ENCODE measurements at places on chromosomes 1 and 21.

- H3K4me1 ChIP-seq, result no peaks in the 10 kb centered on the region
- no peaks in the 10 kb centered on the region for H3K36me3 ChIP-seq
- H3K27ac ChIP-seq, result no peak overlapping the region
- DNase-seq, result no peak
Observed at GRCh38 chr21:27569831-27570230, 602.9 kb upstream of the ADAMTS5 start.

- H3K27me3 ChIP-seq, result no peaks in the 10 kb centered on the region
- H3K36me3 ChIP-seq, result peaks cover 3% of the 10 kb centered on the region
- peak overlapping the region; percentile 99 for H3K27ac ChIP-seq
- peak overlapping the region; percentile 95 for H3K4me3 ChIP-seq
- peaks cover 34% of the 10 kb centered on the region for H3K4me1 ChIP-seq
Observed at GRCh38 chr1:151346082-151346768, 827 bp downstream of the RFX5 start.

DNA sequence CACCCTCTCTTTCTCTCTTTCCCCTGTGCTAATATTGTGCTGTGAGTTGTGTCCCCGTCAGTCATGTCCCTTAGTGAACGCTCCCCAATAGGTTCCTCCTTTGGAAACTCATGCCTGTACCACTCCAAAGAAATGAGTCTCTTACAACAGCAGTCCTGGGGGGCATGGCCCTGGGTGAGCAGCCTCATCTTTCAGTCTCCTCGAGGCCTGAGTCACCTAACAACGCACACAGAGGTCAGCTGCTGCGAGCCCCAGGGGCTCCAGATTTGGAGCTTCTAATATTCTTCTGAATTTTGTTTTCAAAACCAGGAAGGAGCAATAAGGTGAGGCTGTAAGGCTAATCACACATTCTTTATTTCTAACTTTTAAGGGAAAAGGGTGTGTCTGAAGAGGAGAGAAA lies 30.5 kb upstream of the ZBTB8A start:
- H3K4me1 ChIP-seq, result no peaks in the 10 kb centered on the region
- no peak overlapping the region for H3K4me3 ChIP-seq
- no peak for DNase-seq
- H3K27me3 ChIP-seq, result peaks cover 6% of the 10 kb centered on the region
- no peak overlapping the region for H3K27ac ChIP-seq

- H3K4me3 ChIP-seq, result no peak overlapping the region
- DNase-seq, result no peak
- H3K27ac ChIP-seq, result no peak overlapping the region
- H3K27me3 ChIP-seq, result no peaks in the 10 kb centered on the region
Observed at GRCh38 chr1:194698908-194699318, 1512.5 kb upstream of the B3GALT2 start.

GRCh38 chr1:51861669-51862068 lies 16.9 kb downstream of the NRDC start:
- H3K4me1 ChIP-seq, result peaks cover 14% of the 10 kb centered on the region
- no peak overlapping the region for H3K27ac ChIP-seq

DNA sequence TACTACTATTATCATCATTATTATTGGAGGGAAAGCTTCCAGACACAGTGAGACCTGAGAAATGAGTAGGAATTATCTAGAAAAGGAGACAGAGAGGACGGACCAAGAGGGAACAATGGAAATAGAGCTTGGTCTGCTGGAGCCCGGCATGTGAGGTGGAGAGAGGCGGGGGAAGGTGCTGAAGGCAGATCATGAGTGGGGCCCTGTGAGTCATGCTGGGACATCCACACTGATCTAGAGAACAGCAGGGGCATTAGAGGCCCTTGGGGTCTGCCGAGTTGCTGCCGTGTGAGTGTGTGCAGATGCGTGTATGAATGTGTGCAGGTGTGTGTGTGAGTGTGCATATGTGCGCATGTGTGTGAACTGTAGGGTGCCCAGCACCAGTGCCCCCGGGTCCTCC lies 65.7 kb downstream of the TMCO4 start:
- H3K36me3 ChIP-seq, result peaks cover 3% of the 10 kb centered on the region
- no peaks in the 10 kb centered on the region for H3K4me1 ChIP-seq
- no peak overlapping the region for H3K4me3 ChIP-seq

DNA sequence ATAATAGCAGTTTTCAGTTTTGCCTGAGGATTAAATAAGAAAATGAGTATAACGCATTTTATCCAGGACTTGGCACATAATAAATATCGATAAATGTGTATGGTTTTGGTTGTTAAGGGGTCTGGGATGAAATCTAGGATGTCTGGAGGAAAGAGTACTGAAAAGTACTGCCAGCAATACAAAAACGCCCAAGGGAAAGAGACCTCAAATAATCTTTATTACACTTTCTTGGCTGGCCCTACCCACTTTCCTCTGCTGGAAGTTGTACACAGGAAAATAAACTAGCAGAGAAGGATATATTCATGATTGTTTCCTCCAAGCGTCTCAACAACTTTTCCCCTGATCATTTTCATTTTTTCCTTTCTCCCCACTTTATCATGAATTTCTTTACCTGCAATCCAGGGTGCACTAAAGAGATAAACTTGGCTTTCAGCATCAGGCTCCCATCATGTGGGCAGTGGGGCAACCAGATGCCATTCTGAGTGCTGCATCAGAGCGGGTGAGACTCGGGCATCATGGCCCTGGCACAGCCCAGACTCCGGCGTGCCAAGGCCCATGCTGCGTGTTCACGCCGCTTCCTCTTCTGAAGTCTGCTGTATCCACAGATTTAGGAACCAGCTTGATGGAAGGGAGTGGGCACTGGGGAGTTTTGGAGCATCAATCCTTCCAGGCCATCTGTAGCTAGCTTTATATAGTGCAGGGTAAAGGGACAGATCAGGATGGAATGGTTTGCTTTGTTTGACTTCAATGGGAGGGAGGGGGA lies 35.8 kb upstream of the PLXNA2 start:
- no peaks in the 10 kb centered on the region for H3K4me1 ChIP-seq
- H3K36me3 ChIP-seq, result no peaks in the 10 kb centered on the region
